Activated naive CD4-positive, alpha-beta T cell treated with anti-CD3 and anti-CD28 coated beads for 36 hours (primary cell): ENCODE measurements at places on chromosomes 2 and 18. TPM values are rescaled to one million over a fixed set of nuclear protein-coding genes. Genes with fewer than 3 reads are reported as not detected.
A peak's percentile ranks its signal among the peaks of the same experiment; 100 is the strongest.

DNA sequence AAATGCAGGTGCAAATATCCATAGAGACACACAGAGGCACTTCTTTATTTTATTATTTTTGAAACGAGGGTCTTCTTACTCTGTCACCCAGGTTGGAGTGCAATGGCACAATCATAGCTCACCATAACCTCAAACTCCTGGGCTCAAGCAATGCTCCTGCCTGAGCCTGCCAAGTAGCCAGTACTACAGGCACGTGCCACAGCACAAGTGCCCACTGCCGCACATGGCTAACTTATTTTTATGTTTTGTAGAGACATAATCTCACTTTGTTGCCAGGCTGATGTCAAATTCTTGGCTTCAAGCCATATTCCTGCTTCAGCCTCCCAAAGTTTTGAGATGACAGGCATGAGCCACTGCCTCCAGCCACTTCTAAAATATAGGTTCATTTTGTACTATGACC, 537.6 kb downstream of the THSD7B start:
- DNase-seq = no peak
- H3K36me3 ChIP-seq = no peaks in the 10 kb centered on the region
- no peaks in the 10 kb centered on the region for H3K27me3 ChIP-seq
- H3K27ac ChIP-seq = no peak overlapping the region
- no peak overlapping the region for H3K4me3 ChIP-seq

- H3K4me1 ChIP-seq = peaks cover 16% of the 10 kb centered on the region
- peaks cover 47% of the 10 kb centered on the region for H3K27me3 ChIP-seq
- H3K36me3 ChIP-seq = no peaks in the 10 kb centered on the region
- no peak for DNase-seq
Measured at GRCh38 chr2:16661526-16661925, 4.1 kb downstream of the CYRIA start.

- H3K27me3 ChIP-seq = peaks cover 20% of the 10 kb centered on the region
- no peak for DNase-seq
- H3K36me3 ChIP-seq = peaks cover 3% of the 10 kb centered on the region
- no peak overlapping the region for H3K27ac ChIP-seq
- H3K4me1 ChIP-seq = peaks cover 14% of the 10 kb centered on the region
Measured at GRCh38 chr2:241001413-241002274, 3.2 kb downstream of the SNED1 start.

DNA sequence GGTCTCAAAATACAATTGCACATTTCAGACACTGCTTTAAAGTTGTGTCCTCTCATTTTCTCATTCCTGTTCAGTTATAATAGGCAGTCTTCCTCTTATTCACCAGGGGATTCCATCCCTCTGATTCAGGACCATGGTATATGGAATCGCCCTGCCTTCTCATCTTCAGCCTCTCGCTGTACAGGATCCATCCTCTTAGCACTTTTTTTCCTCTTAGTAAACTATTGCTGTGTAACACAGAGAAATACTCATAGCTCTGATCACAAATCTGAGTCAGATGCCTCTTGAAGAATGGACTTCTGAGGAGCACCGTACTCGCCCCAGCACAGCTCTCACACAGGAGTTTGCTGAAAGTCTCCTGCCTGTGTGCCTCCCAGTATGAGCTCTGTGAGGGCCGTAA, 11.3 kb downstream of the RMP24 start:
- peaks cover 44% of the 10 kb centered on the region for H3K36me3 ChIP-seq
- no peak overlapping the region for H3K27ac ChIP-seq
- no peak overlapping the region for H3K4me3 ChIP-seq
- DNase-seq = no peak
- H3K4me1 ChIP-seq = no peaks in the 10 kb centered on the region

DNA sequence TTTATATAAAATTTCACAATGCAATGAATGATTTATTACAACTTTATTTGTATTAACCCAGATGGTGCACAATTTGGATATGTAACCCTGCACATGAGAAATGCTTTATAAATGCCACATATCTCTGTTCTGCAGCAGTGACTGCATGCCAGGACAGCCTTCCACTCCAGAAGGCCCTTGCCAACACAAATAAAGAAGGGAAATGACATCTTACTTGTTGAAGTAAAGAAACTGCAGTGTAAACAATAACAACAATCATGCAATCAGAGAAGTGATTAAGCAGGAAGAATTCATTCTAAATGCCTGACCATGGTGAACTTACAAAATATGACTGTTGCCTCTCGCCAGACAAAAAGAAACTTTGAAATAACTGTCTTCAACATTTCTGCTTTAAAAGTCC, 129.9 kb upstream of the CHST9 start:
- no peak for DNase-seq
- no peaks in the 10 kb centered on the region for H3K27me3 ChIP-seq
- no peaks in the 10 kb centered on the region for H3K36me3 ChIP-seq

- DNase-seq = no peak
- H3K4me3 ChIP-seq = no peak overlapping the region
- H3K27me3 ChIP-seq = peaks cover 10% of the 10 kb centered on the region
Measured at GRCh38 chr2:110167326-110168000, 37.4 kb downstream of the NPHP1 start.

DNA sequence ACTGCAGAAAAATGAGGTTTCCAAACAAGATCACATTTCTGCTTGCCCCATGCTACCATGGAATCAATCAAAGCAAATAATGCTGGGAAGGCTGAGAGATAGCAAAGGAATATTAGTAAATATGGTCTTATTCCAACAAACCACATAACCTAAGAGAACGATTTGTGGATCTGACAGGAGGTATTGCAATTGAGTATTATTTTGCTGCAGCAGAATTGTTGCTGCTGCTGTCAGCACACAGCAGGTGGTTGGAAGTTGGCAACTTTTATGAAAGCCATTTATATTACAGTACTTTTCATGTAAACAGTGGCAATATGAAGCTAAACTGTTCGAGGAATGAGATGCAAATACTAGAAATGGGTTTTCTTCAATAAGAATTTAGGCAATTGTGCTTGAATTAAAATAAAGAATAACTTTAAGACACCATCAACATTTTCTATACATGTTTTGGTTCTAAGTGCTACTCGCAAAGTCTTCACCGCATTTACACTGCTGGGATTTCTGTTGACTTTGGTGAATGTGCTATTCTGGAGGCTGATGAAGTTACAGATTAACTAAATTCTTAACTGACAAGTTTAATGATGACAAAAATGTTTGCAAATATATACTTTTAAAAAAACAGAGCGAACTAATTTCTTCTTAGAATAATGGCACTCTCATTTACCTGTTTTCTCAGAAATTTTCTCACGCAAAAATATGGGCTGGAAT, 1285.7 kb downstream of the CNTNAP5 start:
- H3K4me1 ChIP-seq = no peaks in the 10 kb centered on the region
- no peaks in the 10 kb centered on the region for H3K36me3 ChIP-seq
- no peak overlapping the region for H3K27ac ChIP-seq
- H3K27me3 ChIP-seq = no peaks in the 10 kb centered on the region

DNA sequence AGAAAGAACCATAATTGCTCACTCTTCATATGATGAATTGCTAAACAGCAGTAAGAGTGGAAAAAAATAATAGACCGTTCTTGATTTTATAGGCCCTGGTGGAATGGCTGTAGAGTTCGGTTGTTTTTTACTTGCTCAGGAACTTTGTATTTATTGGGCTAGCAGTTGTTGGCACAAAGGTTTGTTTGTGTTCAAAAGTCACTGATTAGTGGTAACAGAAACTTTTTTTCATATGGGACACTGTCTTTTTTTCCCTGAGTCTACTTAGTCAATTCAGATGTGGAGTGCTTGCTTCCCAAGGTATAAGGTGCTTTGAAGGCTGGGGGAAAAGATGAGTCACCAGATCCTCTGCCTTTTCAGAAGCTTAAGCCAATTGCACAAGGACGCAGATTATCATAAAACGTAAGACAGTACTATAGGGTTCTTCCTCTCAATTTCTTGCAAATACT, 25.8 kb downstream of the PHLPP1 start:
- H3K4me3 ChIP-seq = no peak overlapping the region
- peaks cover 16% of the 10 kb centered on the region for H3K4me1 ChIP-seq
- no peaks in the 10 kb centered on the region for H3K36me3 ChIP-seq
- H3K27me3 ChIP-seq = no peaks in the 10 kb centered on the region

GRCh38 chr2:67032076-67032475, 365.1 kb upstream of the ETAA1 start:
- H3K27ac ChIP-seq = no peak overlapping the region
- no peak overlapping the region for H3K4me3 ChIP-seq
- peaks cover 2% of the 10 kb centered on the region for H3K27me3 ChIP-seq

DNA sequence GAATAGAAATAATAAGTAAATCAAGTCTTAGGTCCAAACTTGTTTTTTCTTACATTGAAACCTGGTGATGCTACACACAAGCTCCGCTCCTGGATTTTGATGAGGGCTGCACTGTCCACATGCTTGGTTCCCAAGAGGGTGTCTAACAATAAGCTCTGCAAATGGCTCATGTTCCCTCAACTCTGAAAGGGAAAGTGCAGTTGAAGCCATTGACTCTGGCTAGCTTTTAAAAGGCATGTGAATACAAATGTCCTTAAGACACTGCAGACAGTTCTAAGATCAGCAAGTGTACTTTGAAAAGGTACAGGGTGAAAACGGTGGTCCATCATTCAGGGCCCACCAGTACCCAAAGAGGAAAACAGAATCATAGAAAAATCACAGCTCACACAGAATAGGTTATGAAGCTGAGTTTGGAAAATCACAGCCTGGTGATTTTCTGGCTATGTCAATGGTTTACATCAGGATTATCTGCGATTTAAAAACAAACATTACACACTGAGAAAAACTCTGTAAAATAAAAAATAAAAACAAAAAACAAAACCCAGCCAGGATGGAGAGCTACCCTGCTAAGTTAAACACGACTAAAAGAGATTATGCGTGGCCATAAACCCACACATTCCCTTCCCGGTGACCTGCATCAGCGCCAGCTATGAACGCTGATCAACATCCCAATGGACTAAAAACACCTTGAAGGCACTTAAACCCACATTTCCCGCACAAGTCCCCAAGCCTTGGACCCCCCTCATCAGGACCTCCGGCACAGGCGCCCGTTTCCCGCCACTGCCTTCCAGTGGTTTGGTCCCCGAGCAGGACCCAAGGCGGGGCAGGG, 554 bp downstream of the PFN4 start:
- H3K36me3 ChIP-seq = no peaks in the 10 kb centered on the region
- peaks cover 5% of the 10 kb centered on the region for H3K4me1 ChIP-seq
- H3K27ac ChIP-seq = no peak overlapping the region
- peaks cover 5% of the 10 kb centered on the region for H3K27me3 ChIP-seq
- no peak for DNase-seq
- H3K4me3 ChIP-seq = peak overlapping the region; percentile 75

- no peak overlapping the region for H3K27ac ChIP-seq
- H3K4me1 ChIP-seq = no peaks in the 10 kb centered on the region
- H3K27me3 ChIP-seq = peaks cover 2% of the 10 kb centered on the region
- no peak for DNase-seq
- no peaks in the 10 kb centered on the region for H3K36me3 ChIP-seq
- no peak overlapping the region for H3K4me3 ChIP-seq
Measured at GRCh38 chr2:204312105-204312504, 233.2 kb upstream of the PARD3B start.

- no peak overlapping the region for H3K27ac ChIP-seq
- peaks cover 2% of the 10 kb centered on the region for H3K27me3 ChIP-seq
- DNase-seq = no peak
- no peak overlapping the region for H3K4me3 ChIP-seq
- peaks cover 2% of the 10 kb centered on the region for H3K4me1 ChIP-seq
Measured at GRCh38 chr2:8392098-8392866, 289.6 kb upstream of the ID2 start.

GRCh38 chr2:165008730-165009315, 53.5 kb upstream of the SLC38A11 start:
- H3K36me3 ChIP-seq = no peaks in the 10 kb centered on the region
- DNase-seq = no peak
- H3K4me1 ChIP-seq = no peaks in the 10 kb centered on the region
- peaks cover 22% of the 10 kb centered on the region for H3K27me3 ChIP-seq
- H3K4me3 ChIP-seq = no peak overlapping the region

The TSPYL6 gene
- not detected for total RNA-seq

The DLX2 gene
- not detected for total RNA-seq

The CYS1 gene
- total RNA-seq = not detected

The SPHKAP gene
- not detected for total RNA-seq

The ABCG5 gene
- not detected for total RNA-seq

The EML6 gene
- 0.49 TPM for total RNA-seq

The TDRD15 gene
- not detected for total RNA-seq

The KIF5C gene
- 18.6 TPM for total RNA-seq

The FHOD3 gene
- total RNA-seq = not detected

The EFR3B gene
- 0.41 TPM for total RNA-seq

The EMILIN2 gene
- total RNA-seq = 13.2 TPM

The ST6GAL2 gene
- total RNA-seq = not detected

The AMER3 gene
- total RNA-seq = not detected

The UPP2 gene
- not detected for total RNA-seq
